EL (cell line): ENCODE measurements at places on chromosomes 6 and 20.

DNA sequence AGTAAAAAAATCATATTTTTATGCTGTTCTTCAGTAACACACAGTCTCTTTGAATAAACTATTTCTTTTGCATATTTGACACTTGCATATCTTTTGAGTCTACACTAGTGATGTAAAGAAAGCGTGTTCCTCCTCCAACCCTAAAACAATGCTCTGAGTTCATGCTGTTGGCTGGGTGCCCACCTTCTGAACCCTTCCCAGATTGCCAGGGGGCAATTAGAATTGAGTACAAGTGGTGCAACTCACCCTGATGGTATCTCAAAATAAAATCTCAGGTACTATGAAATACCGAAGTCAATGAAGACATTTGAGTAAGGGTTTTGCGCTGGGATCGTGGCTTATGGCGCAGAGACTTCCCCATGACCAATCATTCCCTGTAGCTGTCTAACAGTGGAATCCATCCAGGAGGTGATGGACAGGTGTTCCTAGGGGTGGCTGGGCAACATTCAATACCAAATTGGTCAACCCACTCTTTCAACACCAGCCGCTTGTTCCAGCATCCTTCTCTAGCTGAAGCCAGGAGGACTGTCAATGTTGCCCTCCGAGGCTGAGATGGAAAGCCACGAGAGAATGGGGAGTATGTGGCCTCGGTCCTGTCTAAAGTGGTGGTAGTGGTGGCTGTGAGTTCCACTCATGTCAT is 94.4 kb upstream of the ZNFX1 start:
- DNase-seq = peak; percentile 29

DNA sequence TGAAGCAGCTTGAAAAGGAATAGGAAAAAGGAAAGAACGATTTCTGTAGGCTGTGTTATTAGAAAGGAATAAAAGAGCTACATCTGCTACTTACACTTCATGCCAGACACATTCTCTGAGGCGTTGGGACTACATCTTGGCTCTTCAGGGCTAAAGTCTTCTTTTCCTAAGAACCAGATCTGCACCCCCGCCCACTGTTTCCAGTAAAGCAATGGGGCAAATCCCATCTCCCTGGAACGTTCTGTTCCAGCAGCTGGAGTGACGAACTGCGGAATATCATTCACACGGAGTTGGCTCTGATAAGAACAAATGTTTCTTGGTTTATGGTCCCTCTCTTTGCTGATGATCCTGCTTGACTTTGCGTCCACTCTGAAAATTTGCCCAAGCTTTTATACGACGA is 26.9 kb downstream of the FAM50B start:
- no peak for DNase-seq

DNA sequence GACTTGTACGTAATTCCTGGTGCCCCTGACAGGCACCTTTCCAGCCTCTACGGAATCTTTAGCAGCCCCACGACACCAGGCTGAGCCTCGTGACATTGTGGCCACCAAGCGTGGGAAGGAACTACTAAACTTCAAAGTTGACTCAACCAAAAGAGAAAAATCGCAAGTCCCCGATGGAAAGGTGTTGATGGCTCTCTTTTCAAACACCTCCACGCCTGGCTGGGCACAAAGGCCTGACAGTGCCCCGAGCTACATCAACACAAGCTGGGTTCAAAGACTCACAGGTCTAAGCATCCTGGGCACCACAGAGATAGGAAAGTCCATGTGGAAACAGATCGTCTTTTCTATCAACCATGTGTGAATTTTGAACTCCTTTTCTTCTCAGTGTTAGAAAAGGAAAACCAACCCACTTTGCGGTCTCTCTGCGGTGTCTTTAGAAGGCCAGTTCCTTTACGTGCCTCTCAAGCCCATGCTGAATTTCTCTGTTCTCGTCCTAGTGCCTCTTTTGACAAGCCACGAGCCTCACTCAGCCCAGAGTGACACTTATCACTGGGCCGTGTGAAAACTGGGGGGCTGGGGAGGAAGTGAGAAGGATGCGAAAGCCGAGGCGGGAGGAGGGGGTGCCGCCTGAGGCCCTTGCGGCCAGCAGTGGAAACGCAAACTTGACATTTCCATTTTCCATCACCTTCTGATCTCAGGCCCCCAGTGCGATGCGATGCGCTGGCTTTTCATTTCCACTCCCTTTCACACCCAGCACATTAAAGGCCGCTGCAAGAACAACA is 59.4 kb downstream of the GFOD1 start:
- no peak for DNase-seq

- no peak for DNase-seq
Observed at GRCh38 chr6:143005816-143006215, 54.9 kb upstream of the AIG1 start.

- no peak for DNase-seq
Observed at GRCh38 chr20:45366192-45366591, 3.2 kb downstream of the SYS1 start.

DNA sequence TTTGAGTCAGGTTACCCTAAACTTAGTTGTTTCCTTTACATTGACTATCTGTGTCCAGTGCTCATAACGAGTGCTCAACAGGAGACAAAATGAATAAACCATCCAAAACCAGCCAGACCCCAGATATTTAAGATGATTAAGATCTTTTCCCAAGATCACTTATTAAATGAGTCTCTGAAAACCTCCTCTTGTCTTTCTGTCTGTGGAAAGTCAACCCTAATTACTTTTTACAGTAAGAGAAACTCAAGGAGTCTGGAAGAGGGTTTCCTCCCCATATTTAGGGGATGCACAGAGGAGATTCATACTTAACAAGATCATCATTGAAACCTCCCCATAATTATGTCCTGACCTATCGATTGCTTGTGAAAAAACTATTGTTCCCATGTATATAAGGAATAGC is 84.0 kb downstream of the CAP2 start:
- no peak for DNase-seq
